ENCODE measurements at places on chromosomes 16 and 17.

DNA sequence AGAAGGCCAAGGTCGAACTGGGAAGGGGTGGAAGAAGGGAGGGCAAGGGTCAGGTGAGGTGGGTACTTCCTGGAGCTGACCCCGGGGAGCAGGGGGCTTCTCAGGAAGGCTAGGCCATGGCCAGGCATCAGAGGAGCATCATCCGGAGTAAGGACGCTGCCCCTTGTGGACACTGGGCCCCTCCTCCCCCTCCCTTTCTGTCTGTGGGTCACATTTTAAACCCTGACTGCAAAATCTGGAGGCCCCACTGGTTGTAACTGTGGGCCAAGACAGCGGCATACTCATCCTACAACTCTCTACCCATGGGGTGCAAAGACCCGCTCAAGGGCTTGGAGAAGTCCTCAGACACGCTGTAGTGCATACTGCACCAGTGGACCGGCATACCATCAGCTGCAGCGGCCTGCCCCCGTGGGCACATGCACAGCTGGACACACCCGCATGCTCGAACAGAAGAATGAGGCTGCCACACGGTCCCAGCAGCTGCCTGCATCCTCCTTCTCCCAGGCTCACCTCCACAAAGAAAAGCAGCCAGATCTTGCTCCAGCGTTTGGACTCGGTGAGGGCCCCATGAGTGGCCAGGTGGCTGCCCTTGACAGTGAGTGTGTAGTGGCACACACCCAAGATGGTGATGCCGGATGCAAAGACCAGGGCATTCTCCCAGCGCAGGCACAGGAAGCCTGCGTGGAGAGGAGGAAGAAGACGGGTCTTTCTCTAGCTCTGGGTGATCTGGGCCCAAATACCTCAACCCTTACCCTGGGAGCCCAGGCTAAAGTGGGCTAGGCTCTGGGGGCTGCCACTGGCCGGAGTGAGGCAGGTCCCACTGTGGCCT lies 1.2 kb downstream of the FADS6 start:
- DNase-seq: no peak

DNA sequence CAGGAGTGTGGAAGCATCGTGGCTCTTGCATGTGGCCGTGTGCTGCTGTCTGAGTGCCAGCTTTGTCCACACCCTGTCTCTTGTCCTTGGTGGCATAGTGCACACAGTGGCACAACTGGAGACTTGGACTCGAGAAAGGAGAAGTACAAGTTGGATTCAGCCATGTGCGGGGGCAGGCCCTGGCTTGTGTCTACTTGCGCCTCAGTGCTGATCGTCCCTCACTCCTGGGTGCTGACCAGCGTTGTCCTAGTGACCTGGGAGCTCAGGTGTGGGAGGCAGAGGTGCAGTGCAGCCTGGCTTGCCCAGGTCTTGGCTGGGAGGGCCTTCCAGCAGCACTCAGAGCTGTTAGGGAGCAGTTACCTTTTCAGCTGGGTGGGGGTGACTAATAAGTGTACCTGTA lies 20.6 kb downstream of the MPRIP start:
- DNase-seq: no peak

- DNase-seq: no peak
Measured at GRCh38 chr16:70706948-70707465, 21.2 kb upstream of the MTSS2 start.

DNA sequence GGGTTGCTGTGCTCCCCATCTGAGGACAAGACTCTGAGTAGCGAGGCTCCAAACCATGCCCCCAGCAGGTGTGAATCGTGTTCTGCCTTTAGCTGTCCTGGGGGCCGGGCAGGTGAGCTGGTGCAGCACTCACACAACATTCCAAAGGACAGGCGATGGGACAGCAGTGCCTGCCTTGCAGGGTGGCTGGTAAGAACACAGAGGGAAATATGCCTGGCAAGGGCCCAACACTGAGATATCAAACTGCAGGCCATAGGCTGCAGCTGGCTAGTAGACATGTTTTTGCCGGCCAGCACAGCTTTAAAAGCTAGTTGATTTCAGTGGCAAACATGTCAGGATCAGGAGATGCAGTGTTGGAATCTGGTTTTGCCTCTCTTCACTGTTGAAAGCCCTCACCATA lies 23.6 kb downstream of the CLEC16A start:
- DNase-seq: no peak

DNA sequence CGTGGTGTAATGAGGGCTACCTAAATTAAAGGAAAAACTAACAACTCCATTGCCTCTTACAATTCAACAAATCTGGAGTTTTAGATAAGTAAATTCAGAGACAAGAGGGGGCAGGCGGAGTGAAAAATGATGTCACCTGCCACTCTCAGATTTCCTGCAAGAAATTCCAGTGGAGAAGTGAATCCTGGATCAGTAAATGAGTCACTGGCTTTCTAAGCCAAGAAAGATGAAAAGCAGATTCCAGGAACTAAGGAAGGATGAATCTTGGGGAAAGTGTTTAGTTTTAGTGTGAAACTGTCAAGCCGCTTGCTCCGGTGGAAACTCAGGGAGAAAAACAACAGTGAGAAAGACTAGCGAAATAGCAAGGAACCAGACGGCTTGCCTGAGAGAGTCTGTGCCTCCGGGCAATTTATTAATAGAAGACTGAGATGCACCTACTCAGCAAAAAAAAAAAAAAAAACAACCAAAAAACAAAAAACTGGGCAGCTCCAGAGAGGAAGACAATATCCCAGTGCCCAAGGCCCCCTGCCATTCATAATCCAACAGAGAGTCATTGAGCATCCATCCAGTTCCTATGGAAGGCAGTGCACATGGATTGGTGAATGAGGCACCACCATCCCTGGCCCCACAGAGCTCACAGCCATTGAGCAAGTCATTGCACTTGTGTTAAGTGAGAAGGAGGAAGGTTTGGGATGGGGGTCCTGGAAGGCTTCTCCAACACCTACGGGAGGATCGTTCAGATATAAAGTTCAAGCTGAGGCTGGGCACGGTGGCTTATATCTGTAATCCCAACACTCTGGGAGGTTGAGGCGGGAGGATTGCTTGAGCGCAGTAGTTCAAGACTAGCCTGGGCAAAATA lies 12.1 kb upstream of the RIPOR1 start:
- DNase-seq: no peak

GRCh38 chr17:6040504-6040903 lies 29.7 kb upstream of the WSCD1 start:
- no peak for DNase-seq

GRCh38 chr16:70695331-70696070 lies 9.6 kb upstream of the MTSS2 start:
- DNase-seq: no peak

DNA sequence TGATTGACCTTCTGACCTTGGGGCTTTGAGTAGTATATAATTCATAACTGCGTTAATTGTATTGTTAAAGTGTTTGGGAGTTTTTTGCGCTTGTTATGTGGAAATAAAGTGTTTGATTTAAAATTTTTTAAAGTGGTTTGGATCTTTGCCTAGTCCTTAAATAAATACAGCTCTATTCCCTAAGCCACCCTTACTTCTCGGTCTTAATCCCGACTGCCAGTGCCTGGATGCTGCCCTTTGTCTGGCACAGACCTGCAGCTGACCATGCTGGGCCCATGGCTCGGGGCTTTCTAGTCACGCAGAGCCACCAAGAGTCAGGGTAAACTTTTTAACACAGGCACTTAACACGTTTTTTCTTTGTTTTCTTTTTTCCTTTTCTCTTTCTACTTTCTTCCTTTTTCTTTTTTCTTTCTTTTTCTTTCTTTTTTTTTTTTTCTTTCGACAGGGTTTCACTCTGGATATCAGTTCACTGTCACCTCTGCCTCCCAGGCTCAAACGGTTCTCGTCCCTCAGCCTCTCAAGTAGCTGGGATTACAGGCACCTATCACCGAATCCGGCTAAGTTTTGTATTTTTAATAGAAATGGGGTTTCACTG lies 19.6 kb upstream of the SLC5A11 start:
- no peak for DNase-seq

DNA sequence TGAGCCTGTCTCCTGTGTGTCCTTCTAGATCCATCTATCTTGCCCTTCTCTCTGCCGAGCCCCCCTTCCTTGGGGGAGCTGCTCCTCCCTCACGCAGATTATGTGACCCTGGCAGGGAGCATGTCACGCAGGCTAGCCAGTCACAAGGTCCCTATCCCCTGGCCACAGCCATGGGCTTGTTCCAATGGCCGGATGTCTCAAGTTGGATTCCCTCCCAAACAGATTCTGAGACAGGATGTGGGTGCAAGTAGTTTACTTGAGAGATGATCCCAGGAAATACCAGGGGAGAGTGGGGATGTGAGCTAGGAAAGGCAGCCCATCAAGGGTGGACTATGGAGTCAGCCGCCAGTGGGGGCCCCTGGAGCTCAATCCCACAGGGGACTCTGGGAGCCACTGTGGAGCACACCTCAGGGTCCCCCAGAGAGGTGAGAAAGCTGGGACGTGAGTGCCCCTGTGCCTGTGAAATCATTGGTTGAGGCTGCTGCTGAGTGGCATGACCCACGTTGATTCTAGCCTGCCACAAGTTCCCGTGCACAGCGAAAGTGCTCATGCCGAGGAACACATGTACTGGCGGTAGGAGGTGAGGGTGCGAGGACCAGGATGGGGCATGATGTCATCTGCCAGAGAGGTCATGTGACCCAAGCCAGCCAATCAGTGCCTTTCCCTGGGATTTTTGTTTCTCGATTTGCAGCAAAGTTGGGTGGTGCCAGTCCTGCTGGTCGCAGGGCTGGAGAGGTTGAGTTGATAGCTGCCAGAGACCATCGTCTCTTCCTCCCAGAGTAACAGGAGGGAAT lies 6.4 kb upstream of the CRISPLD2 start:
- DNase-seq: no peak

- no peak for DNase-seq
Measured at GRCh38 chr16:49259330-49259729, 22.3 kb downstream of the CBLN1 start.

DNA sequence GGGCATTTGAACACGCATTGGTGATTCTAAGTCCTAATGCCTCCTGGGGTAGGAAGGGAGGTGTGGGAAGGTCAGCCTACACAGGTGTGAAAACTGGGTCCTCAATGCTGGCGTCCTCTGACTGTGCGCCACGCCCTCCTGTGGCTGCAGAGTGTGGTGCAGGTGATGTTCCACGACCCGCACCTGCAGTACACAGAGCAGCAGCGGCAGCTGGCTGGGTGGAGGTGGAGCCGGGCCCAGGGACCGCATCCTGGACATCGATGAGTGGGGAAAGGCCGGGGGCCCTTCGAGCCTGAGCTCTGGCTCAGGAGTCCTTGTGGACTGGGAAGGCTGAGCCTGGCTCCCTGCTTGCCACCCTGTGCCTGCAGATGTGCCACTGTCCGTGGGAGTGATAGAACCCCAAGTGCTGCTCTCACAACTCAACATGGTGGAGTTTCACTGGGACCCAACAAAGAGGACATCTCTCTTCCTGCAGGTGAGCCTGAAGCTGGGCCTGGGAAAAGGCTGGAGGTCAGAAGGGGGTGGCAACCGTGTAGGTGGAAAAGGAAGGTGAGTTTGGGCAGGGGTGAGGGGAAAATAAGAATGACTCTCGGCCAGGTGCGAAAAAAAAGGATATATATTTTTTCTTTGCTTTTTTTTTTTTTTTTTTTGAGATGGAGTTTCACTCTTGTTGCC lies 14.0 kb upstream of the STAC2 start:
- DNase-seq: peak; percentile 69

- DNase-seq: no peak
Measured at GRCh38 chr17:58614859-58615459, 76.9 kb downstream of the TEX14 start.

- DNase-seq: no peak
Measured at GRCh38 chr17:72693151-72693878, 399.2 kb downstream of the SLC39A11 start.

DNA sequence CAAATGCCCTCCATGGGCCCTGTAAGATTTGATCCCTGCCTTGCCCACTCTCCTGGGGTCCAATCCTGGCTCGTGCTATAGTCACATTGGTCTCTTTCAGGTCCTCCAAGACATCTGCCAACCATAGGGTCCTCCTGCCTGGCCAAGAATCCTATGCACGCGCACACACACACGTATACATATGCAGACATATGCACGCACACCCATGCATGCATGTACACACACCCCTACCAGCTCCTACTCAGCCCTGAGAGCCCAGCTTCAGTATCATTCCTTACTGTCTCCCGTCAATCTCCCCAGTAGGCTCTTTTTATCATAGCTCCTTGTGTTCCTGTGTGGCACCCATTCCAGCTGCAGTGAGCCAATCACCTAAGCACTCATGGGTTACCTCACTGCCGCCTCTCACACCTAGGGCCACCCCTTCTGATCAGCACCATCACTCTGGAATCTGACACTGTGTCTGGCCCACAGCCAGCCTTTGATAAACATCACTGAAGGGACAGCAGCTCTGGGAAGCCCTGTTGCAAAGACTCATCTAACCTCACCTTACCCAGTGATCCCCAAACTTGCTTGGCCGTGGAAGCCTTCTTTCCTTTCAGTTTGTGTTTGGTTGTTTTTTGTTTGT lies 7.9 kb upstream of the DNAH17 start:
- no peak for DNase-seq

- no peak for DNase-seq
Measured at GRCh38 chr16:89037261-89038152, 56.1 kb upstream of the ACSF3 start.

GRCh38 chr16:80938004-80938878 lies 68.4 kb downstream of the CMC2 start:
- no peak for DNase-seq

DNA sequence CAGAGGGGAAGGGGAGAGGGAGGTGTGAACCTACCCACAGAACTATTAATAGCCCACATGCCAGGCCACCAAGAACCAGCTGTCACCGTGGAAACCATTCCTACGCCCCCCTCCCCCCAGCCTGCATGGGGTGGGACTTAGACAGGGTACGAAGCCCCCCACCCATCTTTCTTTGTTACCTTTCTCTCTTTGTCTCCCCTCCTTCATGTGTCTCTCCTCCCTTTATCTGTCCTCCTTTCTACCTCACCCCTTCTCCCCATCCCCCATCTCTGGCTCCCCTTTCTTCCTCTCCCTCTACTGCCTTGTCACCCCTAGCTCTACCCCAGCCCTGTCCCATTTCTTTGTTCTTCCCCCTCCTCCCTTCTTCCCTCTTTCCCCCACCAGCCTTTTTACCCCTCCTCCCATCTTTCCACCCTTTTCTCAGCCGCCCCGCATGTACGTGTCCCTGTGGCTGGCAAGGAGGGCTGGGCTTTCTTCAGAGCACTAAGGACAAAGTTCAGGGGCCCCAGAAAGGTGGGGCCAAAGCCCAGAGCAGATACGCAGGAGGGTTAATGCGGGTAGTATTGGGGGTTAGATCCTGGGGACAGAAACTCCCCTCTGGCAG lies 8.0 kb downstream of the THRA start:
- no peak for DNase-seq
